ENCODE measurements at places on chromosomes 5 and 9.

DNA sequence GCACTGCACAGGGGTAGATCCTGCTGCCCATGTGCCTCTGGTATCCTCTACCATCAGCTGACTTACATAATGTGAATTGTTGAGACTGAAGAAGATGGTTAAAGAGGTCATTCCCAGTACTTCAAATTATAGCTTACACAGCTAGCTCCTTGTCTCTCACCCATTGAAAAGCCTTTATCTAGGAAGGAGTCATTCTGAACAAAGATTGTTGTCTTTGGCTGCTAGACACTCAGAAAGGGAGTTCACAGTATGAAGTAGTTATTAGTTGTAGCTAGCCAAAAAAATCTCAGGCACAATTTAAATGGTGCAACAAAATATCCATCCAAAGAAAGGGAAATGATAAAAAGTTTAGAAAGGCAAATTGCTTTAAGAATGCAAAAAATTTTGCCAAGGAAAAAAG is 102.0 kb upstream of the NREP start:
- DNase-seq, result no peak

DNA sequence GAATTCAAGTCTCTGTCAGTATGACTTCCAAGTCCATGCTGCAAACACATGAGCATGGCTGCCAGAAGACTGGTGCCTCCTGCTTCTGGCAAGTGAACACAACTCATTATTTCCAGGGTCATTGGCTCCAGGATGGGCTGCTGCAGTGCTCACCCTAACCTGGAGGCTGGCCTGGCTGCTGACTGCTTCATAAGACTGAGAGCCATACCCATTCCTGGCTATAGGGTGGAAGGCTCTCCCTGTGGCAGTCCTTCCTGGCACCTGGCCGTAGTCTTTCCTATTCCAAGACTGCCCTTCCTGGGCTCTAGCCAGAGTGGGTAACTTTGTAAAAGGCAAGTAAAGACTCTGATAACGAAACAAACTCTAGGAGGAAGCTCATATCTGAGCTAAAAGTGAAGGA is 51.2 kb downstream of the CXXC5 start:
- DNase-seq, result no peak

DNA sequence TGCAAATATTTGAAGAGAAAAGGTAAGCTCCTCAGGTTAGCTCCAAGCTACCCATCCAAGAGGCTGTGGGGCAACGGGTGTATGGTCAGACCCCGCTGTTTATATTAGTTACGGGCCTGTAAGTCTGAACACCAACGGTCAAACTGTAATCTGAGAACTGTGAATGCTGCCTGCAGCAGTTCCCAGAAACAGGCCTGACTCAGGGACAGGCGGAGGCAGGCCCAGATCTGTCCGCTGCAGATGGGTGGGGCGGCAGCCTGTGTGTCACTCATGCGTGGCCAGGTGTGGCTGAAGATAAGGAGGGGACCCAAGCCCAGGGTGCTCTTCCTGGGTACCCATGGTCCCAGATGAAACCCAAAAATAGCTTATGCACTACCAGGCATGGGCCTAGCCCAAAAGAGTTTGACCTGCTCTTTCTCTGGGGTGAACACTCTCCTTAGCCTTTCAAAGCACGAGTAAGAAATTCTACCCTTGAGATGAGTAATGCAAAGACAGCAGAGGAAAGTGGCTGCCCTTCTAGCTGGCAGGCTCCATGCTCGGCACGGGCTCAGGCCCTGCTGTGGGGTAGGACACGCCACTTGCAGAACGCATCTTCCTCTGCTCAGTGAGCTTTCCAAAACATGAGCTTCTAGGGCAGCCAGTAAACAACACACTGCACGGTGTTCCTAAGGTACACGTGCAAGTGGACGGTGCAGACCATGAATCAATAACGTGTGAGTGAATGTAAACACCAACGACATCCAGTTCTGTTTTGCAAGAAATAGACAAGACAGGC is 9.1 kb downstream of the UBAC1 start:
- DNase-seq, result no peak

DNA sequence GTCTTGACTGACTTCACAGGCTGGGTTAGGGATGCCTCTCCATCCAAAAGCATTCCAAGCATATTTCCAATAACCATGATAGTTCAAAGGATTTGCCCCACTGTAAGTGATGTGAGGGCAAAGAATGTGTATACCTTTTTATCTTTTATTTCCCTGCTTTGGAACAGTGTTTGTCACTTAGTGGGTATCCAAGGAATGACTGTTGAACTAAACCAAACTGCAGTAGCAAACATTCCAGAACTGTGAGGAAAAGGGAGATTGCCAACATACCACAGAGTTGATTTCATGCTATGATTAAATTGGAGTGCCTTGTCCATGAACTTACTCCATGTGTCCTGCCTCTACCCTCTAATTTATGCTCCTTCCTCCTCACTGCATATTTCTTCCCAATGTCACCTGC is 400.0 kb downstream of the KIAA0825 start:
- DNase-seq, result no peak

GRCh38 chr5:117463881-117464570 is 889.4 kb upstream of the SEMA6A start:
- no peak for DNase-seq

GRCh38 chr5:163089230-163089629 is 348.2 kb upstream of the CCNG1 start:
- no peak for DNase-seq

DNA sequence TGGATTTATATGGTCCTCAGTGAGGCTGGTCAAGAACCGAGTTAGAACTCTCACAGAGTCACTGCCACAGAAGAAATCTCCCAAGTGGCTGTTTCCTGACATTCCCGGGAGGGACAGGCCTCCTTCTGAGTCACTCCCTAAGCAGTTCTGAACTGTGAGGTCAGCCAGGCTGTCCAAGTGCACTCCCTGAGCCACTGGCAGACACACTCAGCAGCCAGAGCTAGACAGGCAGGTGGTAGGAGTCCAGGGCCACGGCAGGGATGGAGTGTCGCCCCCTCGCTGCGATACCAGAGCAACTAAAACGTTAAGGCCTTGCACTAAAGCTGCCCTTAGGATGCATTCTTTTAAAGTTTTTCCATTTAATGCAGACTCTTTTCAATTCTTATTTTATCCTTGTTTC is 3.4 kb downstream of the IL4 start:
- no peak for DNase-seq

- no peak for DNase-seq
Observed at GRCh38 chr9:36492865-36493264, 79.8 kb upstream of the MELK start.

Measured in activated T-cell treated with anti-CD3 and anti-CD28 coated beads for 1 hour (primary cell).